ENCODE measurements at places on chromosomes 13 and 19.

- DNase-seq: peak; percentile 51
Observed at GRCh38 chr13:46492946-46493345, 60.0 kb upstream of the LRCH1 start.

GRCh38 chr13:24493356-24493755, 19.2 kb downstream of the PARP4 start:
- no peak for DNase-seq

DNA sequence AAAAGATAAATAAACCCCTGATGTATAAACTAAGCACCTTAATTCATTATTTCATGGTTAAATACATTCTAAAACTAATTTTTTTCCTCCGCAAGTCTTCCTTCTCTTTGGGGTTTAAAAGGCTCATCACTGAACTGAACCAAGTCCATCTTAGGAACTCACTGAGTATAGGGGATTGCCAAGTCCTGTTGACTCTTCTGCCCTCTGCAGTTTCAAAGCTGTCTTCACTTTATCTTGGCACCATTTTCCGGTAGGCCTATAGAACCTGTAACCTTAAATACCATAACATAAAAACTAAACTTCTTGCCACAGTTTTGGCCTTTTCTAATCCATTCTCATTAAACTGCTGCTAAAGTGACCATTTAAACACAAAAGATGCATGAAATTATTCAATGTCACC, 66.5 kb upstream of the USPL1 start:
- DNase-seq: peak; percentile 30

GRCh38 chr19:10379880-10380312, 476 bp downstream of the TYK2 start:
- no peak for DNase-seq

All from M059J (cell line).